Hepatocyte (in vitro differentiated cells): ENCODE measurements at places on chromosomes 4 and X. TPM values are rescaled to one million over a fixed set of nuclear protein-coding genes. Genes with fewer than 3 reads are reported as not detected.

ATP10D gene
- 14.6 and 14.7 TPM in 2 replicates for total RNA-seq

CLDN34 gene
- 0.16 TPM in 1 of 2 replicates, not detected in the other for total RNA-seq

SPANXC gene
- not detected in 2 replicates for total RNA-seq

GRCh38 chr4:168304744-168305459, 13.7 kb downstream of the DDX60 start:
- no peak for DNase-seq

DNA sequence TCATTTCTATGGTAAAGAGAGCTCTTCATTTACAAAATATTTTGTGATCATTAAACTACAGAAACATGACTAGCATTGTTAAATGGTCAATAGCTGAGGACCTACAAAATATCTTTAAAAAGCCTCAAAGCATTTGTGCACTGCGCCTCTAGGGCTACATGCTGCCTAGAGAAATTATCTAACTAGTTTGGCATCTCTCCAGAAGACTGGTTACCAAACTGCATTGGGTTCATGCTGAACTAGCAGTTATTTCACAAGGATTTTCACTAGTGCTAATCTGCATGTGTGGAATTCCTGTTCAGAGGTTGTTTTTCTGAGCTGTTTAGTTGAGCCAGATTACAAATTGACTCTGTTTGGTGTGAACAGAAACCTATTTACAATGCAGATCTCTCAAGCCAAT, 58.5 kb upstream of the PITX2 start:
- DNase-seq, result peak; percentile 24

GRCh38 chr4:38455092-38455862, 208.7 kb upstream of the KLF3 start:
- no peak for DNase-seq

- no peak for DNase-seq
Observed at GRCh38 chrX:40063555-40063954, 34.2 kb downstream of the BCOR start.
